ENCODE measurements at places on chromosomes 6 and 20. TPM values are rescaled to one million over a fixed set of nuclear protein-coding genes. Genes with fewer than 3 reads are reported as not detected.

ESR1 gene
- total RNA-seq: not detected

BNIP5 gene
- total RNA-seq: not detected

MUCL3 gene
- total RNA-seq: not detected

KCNK16 gene
- not detected for total RNA-seq

FRK gene
- total RNA-seq: 1.3 TPM

CNR1 gene
- 0.64 TPM for total RNA-seq

VGLL2 gene
- not detected for total RNA-seq

CCR6 gene
- not detected for total RNA-seq

HDDC2 gene
- 84.3 TPM for total RNA-seq

TRIM15 gene
- not detected for total RNA-seq

PRDM13 gene
- not detected for total RNA-seq

CDH26 gene
- total RNA-seq: 0.15 TPM

ZC2HC1B gene
- not detected for total RNA-seq

HTR1E gene
- not detected for total RNA-seq

PSORS1C2 gene
- total RNA-seq: not detected

INSM1 gene
- total RNA-seq: 1.2 TPM

TENT5A gene
- total RNA-seq: 64.6 TPM

All from M059J (cell line).